ENCODE measurements at places on chromosomes 12 and 14.

DNA sequence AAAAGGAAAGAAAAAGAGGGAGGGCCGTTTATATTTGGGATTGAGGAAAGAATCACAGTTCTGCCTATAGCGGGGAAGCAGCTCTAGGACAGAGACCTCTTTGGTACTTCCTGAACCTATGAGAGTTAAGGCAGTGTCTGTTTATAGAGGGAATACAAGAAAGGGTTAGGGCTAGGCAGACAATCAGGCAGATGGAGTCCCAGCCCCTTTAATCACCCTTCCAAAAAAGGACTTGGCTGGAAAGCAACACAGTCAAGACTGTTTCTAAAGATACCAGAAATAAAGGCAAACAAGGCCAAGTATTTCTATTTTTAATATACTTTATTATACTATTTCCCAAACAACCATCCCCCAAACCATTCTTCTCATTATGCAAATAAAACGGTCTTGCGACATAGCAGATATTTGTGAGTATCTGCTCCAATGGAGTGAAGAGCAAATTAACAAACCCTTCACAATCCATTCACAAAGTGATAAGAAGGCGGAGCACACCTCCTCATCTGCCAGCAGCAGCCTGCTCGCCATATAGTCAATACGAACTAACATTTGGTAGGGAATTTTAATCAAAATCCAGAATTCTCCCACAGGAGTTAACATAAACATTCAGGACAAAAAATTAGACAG, 697 bp upstream of the GRIP1 start:
- DNase-seq: no peak

DNA sequence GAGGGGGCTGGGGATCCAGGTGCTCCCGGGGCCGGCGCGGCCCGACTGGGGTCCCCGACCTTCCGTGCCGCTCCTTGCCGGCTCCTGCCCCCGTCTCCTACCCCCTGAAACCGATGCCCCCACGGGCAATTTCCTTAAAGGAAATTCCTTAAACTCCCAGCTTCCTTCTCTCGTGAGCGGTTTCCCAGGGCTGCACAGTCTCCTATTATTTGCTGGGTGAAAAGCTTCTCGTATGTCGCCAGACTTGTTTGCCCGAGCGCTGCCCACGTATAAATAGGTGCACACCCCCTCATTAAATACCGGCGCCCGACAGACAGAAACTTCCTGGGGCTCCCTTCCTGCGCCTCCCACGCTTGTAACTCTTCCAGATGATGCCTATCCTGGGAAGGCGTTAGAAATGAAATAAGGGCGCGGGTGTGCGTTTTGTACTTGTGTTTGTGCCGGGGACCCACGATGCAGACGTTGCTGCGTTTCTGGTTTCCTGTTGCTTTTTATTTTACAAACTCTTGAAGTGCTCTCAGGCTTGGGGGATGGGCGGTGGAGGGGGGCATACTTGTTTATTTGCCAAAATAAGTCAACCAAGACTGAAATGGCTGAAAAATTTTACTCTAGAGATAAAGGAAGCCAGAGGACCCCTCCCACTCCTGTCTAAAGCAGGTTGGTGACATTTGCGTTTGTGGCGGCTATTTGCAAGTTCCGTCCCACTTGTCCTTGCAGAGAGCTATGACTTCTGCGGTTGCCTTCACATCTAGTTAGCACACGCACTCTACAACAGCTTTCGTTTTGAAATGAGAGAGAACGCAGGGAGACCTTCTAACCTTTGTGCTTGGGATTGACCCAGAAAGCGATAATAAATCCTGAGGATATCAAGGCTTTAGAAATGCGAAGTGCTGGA, 1.0 kb downstream of the HIP1R start:
- peak; percentile 35 for DNase-seq

DNA sequence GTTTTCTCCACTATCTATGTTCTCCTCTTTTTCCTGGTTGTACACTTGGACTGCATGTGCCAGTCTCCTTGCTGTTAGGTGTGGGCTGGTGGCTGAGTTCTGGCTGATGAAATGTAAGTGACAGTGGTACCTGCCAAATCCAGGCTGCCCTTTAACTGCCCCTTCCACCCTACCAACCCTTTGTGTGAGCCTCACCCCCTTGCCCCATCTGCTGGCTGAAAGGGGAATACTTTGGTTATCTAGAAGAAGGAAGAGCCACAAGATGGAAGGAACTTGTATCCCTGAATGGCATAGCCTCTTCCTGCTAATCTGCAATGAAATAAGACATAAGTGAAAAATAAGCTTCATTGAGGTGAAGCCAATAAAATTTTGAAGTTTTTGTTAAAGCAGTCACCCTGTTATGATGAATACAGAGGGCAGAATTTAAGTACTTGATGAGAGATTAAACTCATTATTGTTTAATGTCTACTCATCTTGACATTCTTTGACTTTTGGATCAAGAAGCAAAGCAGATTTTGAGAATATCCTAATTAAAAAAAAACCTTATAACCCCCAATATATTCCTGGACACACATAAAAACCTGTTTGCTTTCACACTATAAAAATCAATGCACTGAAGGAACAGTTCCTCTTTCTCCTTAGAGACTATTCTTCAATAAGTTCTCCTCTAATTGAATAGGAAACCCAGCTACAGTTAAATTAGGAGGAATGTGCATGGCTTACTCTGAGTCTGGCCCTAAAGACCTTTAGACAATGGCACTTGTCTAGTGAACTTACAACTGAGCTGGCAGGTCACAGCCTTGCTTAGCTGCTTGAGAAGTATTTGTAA, 262.6 kb upstream of the BTG1 start:
- DNase-seq: peak; percentile 22

DNA sequence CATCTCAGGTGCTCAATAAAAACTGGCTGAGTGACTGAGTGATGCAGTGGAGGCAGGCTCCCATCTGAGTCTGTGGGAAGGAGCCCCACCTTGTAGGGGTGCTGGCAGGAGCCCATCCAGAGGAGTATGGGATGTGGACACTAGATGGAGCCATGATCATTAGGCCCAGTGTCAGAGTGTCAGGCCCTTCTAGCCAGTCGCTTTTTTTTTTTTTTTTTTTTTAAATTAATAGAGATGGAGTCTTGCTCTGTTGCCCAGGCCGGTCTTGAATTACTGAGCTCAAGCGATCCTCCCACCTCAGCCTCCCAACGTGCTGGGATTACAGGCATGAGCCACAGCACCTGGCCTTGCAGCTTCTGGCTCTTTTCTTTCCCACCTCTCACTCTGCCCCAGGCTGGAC, 11.5 kb downstream of the RITA1 start:
- DNase-seq: no peak

DNA sequence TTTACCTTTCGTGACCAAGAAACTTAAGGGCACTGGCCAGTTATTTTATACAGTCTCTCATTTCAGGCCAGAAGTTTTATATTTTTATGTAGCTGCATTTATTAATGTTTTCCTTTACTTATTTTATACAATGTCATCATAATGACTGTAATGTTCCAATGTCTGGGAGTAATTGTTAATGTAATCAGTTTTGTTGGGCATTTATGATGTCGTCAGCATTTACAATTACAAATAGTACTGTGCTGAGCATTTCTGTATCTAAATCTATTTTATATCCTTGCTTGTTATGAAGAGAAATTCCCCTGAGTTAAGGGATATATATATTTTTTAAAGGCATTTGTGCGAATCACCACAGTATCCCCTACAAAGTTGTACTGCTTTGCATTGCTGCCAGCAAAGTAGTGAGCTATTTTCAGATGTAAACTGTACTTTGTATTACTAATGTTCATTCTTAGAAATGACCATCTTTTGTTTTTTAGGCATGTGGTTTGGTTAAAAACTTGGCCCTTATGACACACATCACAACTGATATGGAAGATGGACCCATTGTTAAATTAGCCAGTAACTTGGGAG, 74.4 kb downstream of the POLR3B start:
- no peak for DNase-seq

DNA sequence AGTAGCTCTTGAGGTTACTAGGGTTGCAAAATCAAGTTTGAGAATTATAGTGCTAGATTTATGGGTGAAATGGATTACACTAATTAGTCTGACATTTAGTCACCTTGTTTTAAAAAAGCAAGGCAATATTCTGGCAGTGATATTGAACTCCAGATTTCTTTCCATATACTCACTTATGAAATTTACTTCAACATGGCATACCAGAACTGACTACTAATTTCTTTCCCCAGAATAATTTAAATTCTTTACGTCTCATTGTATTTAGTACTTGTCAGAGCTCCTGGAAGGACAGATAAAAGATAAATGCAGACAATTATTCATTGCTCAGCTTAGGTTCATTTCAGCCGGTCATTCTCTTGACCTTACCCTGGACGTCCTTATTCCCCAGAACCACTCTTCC, 24.3 kb downstream of the EMP1 start:
- DNase-seq: no peak

DNA sequence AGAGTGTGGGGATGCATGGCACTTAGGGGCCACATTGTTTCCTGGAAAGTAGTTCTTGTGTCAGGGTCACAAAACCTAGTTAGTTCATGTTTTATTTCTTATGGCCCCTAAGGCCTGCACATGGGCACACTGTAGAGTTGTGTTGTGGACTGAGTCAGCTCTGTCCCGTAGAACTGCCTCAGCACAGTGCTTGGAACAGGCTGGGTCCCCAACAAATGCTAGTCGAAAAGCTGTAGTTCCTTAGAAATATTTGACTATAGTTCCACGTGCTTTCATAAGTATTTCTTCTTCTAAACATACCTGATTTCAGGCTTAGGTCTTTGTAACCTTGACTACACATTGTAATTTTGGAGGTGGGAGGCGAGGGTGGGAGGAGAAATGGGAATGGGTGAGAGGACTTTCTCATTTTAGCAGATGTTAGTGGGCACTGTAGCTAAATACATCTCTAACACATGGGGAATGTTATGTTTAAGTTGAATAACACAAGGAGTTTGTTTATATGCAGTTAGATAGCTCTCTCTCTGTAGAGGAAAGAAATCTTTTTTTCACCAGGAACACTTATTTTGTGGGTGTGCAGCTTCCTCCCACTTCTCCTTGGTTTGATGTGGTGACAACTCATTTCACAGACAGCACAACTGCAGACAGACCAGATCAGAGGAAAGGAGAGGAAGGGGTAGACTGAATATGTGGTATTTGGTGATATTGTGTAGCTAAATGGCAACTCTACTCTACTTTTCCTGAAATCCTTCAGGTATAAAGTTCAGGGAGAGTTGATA, 39.5 kb upstream of the DACT1 start:
- DNase-seq: no peak

GRCh38 chr12:92827836-92828431, 101.2 kb downstream of the EEA1 start:
- peak; percentile 58 for DNase-seq

- DNase-seq: no peak
These were observed 31.4 kb upstream of the SLC2A13 start for GRCh38 chr12:40137252-40137651.

- no peak for DNase-seq
These were observed 14.9 kb downstream of the CCDC63 start for GRCh38 chr12:110861729-110862128.

DNA sequence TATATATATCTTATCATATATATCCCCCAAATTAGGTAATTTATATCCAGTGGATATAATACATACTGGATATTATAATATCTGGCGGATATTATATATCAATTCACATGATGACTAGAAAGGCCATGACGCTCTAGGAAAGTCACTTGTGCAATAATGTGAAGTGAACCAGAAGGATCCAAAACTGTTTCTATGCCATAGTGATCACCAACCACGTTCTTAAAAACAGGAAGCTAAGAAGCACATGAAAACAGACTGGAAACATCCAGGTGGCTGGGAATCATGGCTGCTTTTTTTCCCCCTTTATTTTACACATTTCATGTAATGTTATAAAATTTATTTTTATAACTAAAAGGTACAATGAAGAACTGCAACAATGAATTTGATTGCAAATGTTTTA, 1.4 kb downstream of the GUCY2C start:
- no peak for DNase-seq

DNA sequence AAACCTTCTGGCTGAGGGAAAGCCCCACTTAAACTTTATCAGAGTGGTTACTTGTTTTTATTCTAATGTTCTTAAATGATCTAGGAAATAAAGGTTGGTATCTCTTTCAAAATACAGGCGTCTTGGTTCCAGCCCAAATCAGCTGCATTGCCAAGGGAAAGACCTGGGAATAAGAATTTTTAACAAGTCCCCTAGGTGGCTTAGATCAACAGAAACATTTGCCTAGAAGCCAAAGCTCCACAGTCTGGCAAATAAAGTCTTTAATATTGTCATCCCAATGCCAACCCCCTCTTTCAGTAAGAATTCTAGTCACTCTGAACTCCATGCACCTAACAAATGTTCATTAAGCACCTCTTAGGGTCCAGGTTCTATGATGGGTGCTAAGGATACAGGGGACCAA, 66.8 kb downstream of the ARL6IP4 start:
- no peak for DNase-seq

GRCh38 chr14:95770777-95771176, 56.9 kb upstream of the TCL1A start:
- no peak for DNase-seq

GRCh38 chr14:61113561-61114225, 132.6 kb downstream of the SLC38A6 start:
- DNase-seq: no peak

DNA sequence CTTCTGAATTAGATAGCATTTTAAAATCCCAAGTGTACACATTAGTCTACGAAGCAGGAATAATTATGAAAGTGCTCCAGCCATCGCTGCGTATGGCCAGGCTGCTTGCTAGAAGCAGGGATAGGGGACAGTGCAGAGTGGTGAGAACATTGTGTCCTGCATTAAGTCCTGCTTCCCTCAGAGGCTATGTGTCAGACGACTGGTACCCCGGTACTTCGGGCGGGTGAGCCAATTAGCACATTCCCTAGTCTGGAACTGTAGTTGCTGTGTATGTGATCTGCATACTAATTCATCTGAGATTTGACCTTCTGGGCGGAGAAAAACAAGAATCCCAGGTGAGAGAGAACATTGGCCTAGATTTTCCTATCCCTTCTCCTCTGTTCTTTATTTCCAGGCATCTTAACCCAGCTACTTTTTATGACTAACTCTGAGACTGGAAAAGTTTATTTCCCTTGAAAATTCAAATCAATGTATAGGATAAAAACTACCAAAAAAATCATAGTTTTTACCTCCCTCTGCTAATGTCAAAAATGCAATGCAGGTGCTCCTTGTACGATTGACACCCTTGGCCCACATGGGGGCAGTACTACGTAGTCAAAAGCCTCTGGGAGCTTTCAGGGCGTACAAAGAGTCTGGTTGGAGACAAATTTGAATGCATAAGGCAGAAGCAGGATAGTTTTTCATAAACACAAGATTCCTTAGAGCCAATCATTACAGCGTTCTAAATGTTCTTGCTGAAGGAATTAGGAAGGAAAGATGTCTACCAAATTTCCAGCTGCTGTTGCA, 764.3 kb downstream of the NOVA1 start:
- peak; percentile 7 for DNase-seq

- no peak for DNase-seq
These were observed 120.7 kb downstream of the ADGRD1 start for GRCh38 chr12:131074221-131075083.

DNA sequence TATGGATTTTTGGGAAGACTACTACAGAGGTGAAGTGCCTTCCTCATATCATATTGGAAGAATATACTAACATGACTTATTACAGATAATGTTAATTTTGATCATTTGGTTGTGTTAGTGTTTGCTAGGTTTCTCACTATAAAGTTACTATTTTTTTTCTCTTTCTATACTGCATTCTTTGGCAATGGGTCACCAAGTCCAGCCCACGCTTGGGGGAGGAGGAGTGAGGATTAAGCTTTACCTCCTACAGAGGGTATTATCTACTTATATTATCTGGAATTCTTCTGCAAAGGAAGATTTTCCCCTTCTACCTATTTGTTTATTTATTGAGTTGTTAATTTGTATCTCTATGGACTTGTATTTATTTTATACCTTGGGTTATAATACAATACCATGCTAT, 31.5 kb downstream of the SCN8A start:
- DNase-seq: no peak

Data from HAP-1 (cell line).